ENCODE measurements at places on chromosomes 11 and 22.

DNA sequence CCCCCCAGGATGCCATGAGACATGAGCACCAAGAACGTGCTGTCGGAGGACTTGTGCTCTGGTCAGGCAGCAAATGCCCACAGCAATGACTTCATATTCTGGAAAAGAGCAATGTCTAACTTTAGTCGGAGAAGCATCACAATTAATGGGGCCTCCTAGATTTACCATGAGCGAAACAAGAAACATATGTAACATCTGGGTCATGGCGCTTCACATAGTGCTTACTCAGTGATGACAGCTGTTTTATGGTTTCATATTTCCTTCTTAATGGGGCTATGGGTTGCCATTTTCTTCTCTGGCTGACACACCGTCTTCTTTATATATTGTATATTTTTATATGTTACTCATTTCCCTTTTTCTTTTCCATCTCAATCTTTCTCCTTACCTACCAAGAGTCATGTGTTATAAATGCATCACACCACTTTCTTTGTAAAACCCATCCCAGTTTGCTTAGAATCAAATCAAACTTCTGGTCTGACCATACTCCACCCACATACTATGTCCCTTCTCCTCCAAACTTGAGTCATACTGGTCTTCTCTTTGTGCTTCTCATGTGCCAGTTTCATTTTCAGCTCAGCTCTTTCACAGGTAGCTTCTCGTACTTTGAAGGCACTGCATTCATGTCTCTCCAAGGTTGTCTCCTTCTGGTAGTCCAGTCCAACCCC, 9.4 kb upstream of the CASP12 start:
- no peak for DNase-seq

- peak; percentile 79 for DNase-seq
These were observed 1.4 kb downstream of the CDKN1C start for GRCh38 chr11:2883979-2884815.

DNA sequence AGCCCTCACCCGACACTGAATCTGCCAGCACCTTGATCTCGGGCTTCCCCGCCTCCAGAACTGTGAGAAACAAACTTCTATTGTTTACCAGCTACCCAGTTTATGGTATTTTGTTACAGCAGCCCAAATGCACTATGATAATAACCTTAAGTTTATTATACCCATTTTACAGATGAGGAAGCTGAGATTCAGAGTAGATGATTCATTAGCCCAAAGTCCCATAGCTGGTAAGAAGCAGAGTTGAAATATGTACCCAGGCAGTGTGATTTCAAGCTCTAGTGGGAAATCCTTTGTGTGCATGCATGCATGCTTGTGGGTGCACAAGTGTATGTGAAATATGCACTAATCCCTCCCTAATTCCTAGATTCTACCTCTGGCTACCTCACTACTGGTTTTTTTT, 7.9 kb downstream of the GRIK4 start:
- no peak for DNase-seq

DNA sequence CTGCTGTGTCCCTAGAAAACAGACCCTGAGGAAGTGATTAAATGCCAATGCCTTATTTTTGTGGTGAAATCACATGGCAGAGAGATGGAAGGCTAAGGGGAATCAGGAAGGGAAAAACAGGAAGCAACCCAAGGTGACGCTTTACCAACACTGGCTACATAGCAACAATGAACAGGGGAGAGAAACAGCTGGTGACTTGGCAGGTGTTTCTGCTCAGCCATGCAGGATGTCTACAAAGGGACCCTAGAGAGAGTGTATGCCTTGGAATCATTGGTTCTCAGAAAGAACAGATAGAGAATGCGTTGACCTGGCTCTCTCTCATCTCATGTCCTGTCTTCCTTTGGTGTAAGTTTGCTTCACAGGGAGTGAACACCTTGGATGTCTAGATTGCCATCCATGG, 911.9 kb downstream of the OPCML start:
- no peak for DNase-seq

GRCh38 chr11:27412192-27412691, 49.2 kb upstream of the CCDC34 start:
- no peak for DNase-seq

DNA sequence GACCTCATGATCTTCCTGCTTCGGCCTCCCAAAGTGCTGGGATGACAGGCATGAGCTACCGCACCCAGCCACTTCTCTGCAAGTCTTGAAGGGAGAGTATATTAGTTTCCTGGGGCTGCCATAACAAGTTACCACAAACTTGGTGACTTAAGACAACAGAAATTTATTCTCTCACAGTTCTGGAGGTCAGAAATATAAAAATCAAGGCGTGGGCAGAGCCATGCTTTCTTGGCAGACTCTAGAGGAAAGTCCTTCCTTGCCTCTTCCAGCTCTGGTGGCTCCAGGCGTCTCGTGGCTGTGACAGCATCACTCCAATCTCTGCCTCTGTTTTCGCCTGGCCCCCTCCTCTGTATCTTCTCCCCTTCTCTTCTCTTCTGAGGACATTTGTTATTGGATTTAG, 110.2 kb upstream of the NAV2 start:
- no peak for DNase-seq

GRCh38 chr22:21951931-21952465, 650 bp downstream of the PPM1F start:
- DNase-seq: peak; percentile 59

DNA sequence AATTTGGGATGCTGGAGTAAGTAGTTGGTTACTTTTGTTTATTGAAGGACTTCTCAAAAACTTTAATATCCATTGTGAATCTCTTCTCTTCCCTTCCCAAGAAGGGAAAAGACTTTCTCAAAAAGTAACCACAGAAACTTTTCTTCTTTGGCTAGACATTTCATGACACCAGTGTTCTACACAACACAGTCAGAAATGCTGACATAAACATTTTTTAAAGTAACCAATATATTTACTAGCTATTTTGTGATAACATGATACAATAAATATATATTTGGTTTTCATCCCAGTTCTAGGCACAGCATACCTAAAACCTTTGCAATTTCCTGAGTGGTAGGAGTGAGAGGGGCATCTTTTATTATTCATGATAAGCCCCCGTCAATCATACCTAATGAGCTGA, 47.8 kb downstream of the FAM118A start:
- no peak for DNase-seq

GRCh38 chr11:65559535-65559934, 1.4 kb upstream of the LTBP3 start:
- DNase-seq: no peak

DNA sequence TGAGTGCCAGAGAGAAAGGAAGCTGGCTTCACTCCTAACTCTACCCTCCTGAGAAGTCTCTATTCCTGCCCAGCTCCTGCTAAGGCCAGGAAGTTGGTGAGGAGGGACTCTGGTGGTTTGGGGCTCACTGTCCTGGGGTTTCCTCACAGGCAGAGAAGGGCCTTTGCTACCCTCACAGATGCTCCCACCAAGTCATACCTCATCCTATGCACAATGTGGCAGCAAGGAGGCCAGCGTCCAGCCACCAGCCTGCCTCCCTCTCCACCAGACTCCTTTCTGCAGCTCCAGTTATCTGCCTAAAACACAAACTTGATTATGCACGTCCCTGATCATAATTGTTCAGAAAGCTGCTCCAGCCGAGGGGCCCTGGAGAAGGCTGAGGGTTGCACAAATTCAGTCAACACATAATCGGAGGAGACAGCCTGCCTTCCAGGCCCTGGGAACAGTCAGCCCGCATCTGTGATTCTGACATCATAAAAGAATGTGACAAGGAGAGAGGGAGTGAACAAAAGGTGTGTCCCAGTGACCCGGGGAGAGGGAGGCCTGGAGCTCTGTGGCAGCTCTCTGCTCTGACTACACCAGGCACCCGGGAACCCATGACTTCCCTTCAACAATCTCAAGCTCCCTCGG, 28.8 kb downstream of the DKK3 start:
- peak; percentile 69 for DNase-seq

Measured in SK-N-SH (cell line).